ENCODE measurements at places on chromosomes 3 and 15. TPM values are rescaled to one million over a fixed set of nuclear protein-coding genes. Genes with fewer than 3 reads are reported as not detected.
A peak's percentile ranks its signal among the peaks of the same experiment; 100 is the strongest.

The ZSCAN2 gene
- total RNA-seq: 30.0 TPM

The SATB1 gene
- total RNA-seq: 17.3 TPM

The SEMA3F gene
- total RNA-seq: 33.1 TPM

The NANOGP8 gene
- total RNA-seq: not detected

DNA sequence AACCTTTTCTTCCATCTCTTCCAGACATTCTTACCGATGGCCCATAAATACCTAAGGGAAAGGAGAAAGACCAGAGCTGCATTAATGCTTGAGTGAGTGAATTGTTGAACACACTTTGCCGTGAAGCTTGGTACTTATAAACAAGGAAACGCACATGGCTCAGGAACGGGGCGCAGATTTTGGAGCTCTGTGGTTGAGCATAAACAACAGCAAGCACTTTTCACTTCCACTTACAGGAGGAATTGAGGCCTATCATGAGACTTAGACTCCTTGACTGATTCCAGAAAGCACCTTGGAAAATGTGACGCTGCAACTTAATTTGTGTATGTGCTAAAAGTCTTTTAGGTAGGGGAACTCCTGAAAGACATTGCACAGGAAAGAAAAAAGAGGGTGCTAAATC, 197.5 kb upstream of the FEZF2 start:
- no peak overlapping the region for H3K27ac ChIP-seq
- H3K27me3 ChIP-seq: no peaks in the 10 kb centered on the region
- H3K36me3 ChIP-seq: no peaks in the 10 kb centered on the region
- H3K4me3 ChIP-seq: no peak overlapping the region

DNA sequence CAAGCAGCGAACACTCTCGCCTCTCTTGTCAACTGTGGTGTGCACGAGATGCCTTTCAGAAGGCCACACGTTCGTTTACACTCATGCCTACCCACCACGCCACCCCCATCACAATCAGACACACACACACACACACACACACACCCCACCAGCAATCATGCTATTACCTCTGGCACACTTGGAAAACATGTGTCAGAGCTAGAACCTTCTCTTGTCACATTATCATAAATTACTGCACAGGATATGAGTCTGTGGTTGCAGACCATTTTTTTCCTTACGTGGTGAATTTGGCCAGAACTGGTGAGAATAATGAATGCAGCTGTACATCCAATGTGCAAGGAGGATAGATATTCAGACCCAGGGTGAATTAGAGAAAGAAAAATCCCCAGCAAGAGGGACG, 52.4 kb downstream of the TRIM69 start:
- H3K4me1 ChIP-seq: no peaks in the 10 kb centered on the region
- no peaks in the 10 kb centered on the region for H3K36me3 ChIP-seq
- H3K27me3 ChIP-seq: no peaks in the 10 kb centered on the region
- no peak overlapping the region for H3K4me3 ChIP-seq

- H3K36me3 ChIP-seq: no peaks in the 10 kb centered on the region
- H3K4me3 ChIP-seq: no peak overlapping the region
- H3K4me1 ChIP-seq: no peaks in the 10 kb centered on the region
Observed at GRCh38 chr15:79562403-79562815, 130.3 kb downstream of the MINAR1 start.

DNA sequence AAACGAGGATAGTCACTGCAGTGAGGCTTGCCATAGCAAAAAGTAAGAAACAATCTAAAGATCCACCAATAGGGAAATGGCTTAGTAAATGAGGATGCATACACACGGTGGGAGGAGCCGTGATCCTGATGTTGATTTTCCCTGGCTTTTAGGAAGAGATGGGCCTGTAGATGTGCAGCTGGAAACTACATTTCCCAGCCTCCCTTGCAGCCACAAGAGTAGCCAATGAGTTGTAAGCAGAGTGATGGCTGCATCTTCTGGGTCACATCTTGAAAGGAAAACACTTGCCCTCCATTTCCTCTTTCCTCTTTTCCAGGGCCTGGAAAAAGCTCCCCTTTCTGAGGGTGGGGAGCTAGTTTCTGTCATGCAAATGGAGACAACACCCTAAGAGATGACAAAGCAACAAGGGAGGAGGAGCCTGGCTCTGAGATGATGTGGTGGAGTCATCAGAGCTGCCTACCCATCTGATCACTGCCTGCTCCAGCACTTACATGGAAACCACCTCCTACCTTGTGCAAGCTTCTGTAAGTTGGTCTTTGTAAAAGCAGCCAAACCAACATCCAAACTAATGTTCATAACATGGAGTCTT, 139.1 kb downstream of the TLE3 start:
- H3K4me1 ChIP-seq: no peaks in the 10 kb centered on the region
- H3K4me3 ChIP-seq: no peak overlapping the region
- DNase-seq: no peak
- H3K36me3 ChIP-seq: no peaks in the 10 kb centered on the region

DNA sequence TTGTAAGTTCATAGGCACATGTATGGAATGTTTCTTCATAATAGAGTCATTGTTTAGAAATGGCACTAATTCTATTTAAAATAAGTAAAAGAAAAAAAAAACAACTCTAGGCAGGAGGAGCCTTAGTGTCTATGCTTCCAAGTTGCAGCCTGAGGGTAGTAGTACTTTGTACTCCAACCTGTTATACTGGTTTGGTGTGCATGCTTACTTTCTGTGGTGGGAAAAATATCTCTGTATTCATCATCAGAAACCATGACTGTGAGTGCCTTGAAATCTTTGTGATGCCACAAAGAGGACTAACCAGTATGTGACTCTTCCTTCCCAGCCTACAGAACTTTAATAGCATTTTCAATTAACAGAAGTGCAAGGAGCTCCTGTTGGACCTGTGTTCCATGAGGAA, 4.4 kb downstream of the NAALADL2 start:
- H3K4me3 ChIP-seq: no peak overlapping the region
- H3K4me1 ChIP-seq: no peaks in the 10 kb centered on the region
- no peak overlapping the region for H3K27ac ChIP-seq
- H3K36me3 ChIP-seq: no peaks in the 10 kb centered on the region
- no peaks in the 10 kb centered on the region for H3K27me3 ChIP-seq

- peak overlapping the region; percentile 85 for H3K27ac ChIP-seq
- no peaks in the 10 kb centered on the region for H3K36me3 ChIP-seq
- peak overlapping the region; percentile 55 for H3K4me3 ChIP-seq
- H3K27me3 ChIP-seq: no peaks in the 10 kb centered on the region
Observed at GRCh38 chr15:43510200-43511011, 7.0 kb upstream of the MAP1A start.

GRCh38 chr15:41567261-41567660, 8.2 kb downstream of the TYRO3 start:
- H3K36me3 ChIP-seq: no peaks in the 10 kb centered on the region
- no peak overlapping the region for H3K27ac ChIP-seq
- H3K27me3 ChIP-seq: no peaks in the 10 kb centered on the region
- H3K4me1 ChIP-seq: peaks cover 4% of the 10 kb centered on the region
- no peak for DNase-seq
- H3K4me3 ChIP-seq: no peak overlapping the region
